ENCODE measurements at places on chromosomes 1 and 21. TPM values are rescaled to one million over a fixed set of nuclear protein-coding genes. Genes with fewer than 3 reads are reported as not detected.

DNA sequence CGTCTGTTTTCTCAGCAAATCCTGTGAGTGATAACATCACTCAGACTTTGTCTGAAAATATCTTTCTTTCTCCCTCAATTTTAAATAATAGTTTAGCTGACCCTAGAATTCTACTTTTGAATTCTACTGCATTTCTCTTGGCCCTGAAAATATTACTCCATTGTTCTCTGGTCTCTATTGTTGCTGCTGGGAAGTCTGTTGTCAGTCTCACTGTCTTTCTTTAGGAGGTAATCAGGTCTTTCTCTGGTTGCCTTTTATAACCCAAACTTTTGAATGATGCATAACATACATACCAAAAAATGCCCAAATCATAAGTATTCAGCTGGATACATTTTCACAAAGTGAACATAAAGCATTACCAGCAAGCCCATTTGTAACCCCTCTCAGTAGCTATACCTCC lies 100.0 kb downstream of the MATN1 start:
- DNase-seq, result no peak

- no peak for DNase-seq
These were observed 231.2 kb downstream of the DSCAM start for GRCh38 chr21:40615505-40616376.

GRCh38 chr1:156754219-156754618 lies 2.7 kb upstream of the HDGF start:
- DNase-seq, result no peak

SHC1 gene
- total RNA-seq, result 99.5 TPM

DNA sequence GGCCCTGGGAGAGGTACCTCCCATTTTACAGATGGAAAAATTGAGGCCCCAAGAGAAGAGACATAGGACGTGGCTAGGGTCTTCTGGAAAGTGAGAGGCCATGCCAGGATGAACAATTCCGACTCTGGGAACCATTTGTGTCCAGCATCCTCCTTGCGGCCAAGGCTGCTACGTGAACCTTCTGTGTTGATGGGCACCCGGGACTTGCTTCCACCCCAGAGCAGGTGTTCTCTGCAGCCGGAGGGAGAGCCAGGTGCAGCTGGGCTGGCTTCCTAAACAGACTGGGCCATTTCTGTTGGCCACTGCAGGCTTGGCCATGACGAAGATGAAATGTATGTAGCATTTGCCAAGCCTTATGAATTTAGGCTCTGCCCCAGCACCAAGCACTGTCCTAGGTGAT lies 118.9 kb downstream of the PRDM2 start:
- no peak for DNase-seq

- DNase-seq, result peak; percentile 25
These were observed 36.6 kb downstream of the RABIF start for GRCh38 chr1:202852163-202852904.

SMIM1 gene
- total RNA-seq, result 0.75 TPM

C1orf56 gene
- 0.52 TPM for total RNA-seq

DNA sequence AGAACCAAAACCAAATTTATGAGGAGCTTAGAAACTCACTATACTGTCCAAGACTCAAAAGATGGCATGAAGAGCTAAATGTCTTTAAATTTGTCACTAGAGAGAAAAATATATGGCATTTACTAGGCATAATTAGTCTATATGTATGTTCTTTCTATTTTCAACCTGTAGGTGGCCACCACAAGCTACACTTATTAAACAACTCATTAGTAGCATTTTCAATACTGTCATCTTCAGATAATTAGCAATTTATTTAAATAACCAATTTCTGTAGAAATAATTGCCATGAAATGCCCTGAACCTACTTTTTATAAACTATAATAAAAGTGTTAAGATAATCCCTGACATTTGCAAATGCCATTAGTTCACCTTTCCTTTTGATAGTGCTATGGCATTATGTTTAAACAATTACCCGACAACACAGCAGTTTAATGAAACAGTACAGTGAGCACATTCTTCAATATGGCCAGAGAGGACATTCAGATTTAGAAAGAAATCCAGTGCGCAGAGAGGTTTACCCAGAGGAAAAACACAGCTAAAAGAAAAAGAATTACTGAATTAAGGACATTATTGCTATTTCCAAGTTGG lies 522.5 kb downstream of the PTBP2 start:
- no peak for DNase-seq

GRCh38 chr21:34180407-34180806 lies 107.0 kb downstream of the MRPS6 start:
- no peak for DNase-seq

- DNase-seq, result no peak
These were observed 9.6 kb downstream of the COL18A1 start for GRCh38 chr21:45414396-45415187.

DNA sequence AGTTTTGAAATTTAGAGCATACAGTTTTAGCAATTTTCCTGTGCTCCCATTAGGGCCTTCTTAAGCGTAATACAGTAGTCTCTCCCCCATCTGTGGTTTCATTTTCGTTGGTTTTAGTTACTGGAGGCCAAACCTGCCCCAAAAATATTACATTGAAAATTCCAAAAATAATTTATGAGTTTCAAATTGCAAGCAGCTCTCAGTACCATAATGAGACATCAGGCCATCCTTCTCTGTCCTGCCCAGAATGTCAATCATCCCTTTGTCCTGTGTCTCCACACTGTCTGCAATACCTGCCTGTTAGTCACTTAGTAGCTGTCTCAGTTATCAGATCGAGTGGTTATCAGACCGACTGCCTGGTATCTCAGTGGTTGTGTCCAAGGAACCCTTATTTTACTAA lies 45.4 kb downstream of the ADSS2 start:
- no peak for DNase-seq

DNA sequence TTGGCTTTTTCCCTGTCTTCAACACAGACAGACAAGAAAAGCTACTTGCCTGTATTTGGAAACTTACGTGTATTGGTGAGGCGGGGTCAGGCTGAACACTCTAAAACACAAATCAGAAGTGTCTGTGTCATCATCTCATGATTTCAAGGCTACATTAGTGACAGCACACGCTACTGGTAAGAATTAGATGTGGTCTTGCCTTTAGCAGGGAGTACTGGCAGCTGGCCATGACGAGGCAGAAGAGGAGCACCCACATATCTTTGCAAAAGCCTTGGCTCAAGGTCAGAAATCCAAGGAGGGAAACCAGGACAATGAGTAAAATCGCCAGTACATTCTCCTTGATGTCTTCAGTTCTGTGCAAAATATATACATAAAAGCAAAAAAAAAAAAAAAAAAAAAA lies 77.7 kb downstream of the PCNX2 start:
- DNase-seq, result no peak

DMBX1 gene
- not detected for total RNA-seq

MARK1 gene
- not detected for total RNA-seq

VANGL2 gene
- total RNA-seq, result not detected

DNA sequence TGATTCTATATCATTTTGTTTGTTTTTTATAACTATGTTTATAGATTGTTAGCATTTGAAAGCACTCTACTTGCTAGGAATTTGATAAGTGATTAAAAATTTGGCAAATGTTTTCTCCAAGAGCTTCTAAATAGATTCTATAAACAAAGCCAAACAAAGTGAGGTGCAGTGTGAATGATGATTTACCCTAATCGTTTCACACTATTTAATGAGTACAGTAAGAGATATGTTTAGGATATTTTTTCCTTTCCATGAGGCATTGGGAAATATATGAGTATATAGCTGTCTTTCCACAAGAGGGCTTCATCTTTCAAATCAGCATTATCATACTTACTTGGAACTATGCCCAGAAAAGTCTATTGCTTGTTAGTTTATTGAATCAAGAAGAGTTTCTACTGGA lies 277.0 kb upstream of the BRINP3 start:
- DNase-seq, result no peak
